Ovary (tissue), 10 donors: ENCODE measurements at places on chromosomes 3 and 15. TPM values are rescaled to one million over a fixed set of nuclear protein-coding genes. Genes with fewer than 3 reads are reported as not detected.

- no peaks in the 10 kb centered on the region for H3K36me3 ChIP-seq
- H3K4me1 ChIP-seq, result no peaks in the 10 kb centered on the region
- H3K4me3 ChIP-seq, result no peak overlapping the region
- no peaks in the 10 kb centered on the region for H3K27me3 ChIP-seq
- DNase-seq, result no peak
Observed at GRCh38 chr15:88375234-88375927, 91.8 kb downstream of the MRPL46 start.

- H3K4me3 ChIP-seq, result no peak overlapping the region
- H3K36me3 ChIP-seq, result no peaks in the 10 kb centered on the region
- H3K27me3 ChIP-seq, result no peaks in the 10 kb centered on the region
- no peak for DNase-seq
- peaks cover 16% of the 10 kb centered on the region for H3K4me1 ChIP-seq
Observed at GRCh38 chr3:197468866-197469382, 86.8 kb downstream of the BDH1 start.

DNA sequence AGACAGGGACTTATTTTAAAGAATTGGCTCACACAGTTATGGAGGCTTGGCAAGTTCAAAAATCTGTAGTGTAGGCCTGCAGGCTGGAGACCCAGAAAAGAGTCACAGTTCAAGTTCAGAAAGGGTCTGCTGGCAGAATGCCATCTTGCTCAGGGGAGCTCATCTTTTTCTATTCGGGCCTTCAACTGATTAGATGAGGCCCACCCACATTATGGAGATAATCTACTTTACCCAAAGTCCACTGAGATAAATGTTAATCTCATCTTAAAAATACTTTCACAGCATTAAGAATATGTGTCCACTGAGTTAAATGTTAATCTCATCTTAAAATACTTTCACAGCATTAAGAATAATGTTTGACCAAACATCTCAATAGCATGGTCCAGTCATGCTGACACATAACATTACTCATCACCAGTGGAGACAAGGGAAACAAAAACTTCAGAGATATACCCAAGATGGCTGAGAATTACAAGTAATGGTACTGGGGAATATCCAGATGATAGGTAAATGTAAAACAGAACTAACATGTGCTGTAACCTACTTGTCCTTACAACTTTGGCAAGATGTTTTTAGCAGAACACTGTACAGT lies 74.3 kb upstream of the STAC start:
- H3K4me1 ChIP-seq, result no peaks in the 10 kb centered on the region
- no peaks in the 10 kb centered on the region for H3K27me3 ChIP-seq
- DNase-seq, result no peak
- no peak overlapping the region for H3K4me3 ChIP-seq

CSK gene
- total RNA-seq, result 42.1 TPM

TIPARP gene
- 48.7 TPM for total RNA-seq

ZNF860 gene
- total RNA-seq, result 1.2 TPM

GRCh38 chr15:75125935-75126334 lies 75.7 kb upstream of the C15orf39 start:
- H3K4me1 ChIP-seq, result peaks cover 7% of the 10 kb centered on the region
- DNase-seq, result no peak
- no peaks in the 10 kb centered on the region for H3K27me3 ChIP-seq
- no peaks in the 10 kb centered on the region for H3K36me3 ChIP-seq
- no peak overlapping the region for H3K4me3 ChIP-seq

GRCh38 chr3:60081381-60082095 lies 1031.7 kb upstream of the CFAP20DC start:
- no peak for DNase-seq

DNA sequence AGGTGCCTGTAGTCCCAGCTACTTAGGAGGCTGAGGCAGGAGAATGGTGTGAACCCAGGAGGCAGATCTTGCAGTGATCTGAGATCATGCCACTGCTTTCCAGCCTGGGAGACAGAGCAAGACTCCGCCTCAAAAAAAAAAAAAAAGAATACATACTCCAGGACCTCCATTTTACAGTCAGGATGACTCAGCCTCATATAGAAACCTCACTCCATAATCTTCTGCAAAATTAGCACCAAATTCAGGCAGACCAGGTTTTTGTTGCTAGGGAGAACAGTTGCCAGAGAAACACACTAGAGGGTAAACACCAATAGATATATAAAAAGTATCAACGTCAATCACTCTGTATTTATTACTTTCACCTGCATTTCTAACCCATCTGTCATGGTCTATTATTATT lies 28.3 kb upstream of the AP3B2 start:
- DNase-seq, result no peak
- H3K27me3 ChIP-seq, result no peaks in the 10 kb centered on the region
- H3K36me3 ChIP-seq, result no peaks in the 10 kb centered on the region
- H3K27ac ChIP-seq, result no peak overlapping the region
- H3K4me3 ChIP-seq, result no peak overlapping the region

DNA sequence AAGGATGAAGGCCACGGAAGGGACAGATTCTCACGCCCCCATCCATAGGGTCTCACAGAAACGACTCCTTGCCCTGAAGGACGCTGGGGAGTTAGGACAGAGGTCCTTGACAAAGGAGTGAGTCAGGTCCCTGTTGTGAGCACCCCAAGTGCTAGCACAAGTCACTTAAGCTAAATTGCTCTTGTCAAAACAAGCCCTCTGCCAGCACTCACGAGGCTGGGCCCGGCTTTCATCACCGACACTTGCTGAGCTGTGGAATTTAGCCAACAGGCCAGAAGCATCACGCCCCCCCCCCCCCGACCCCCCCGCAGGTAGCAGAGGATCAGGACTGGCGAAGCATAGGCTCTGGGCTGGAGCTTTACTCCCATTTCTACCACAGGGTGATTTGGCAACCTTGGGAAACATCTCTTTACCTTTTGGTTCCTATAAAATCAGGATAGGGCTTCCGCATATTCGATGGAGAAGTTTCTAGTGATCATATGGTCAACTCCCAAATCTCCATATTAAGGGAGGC lies 75.4 kb downstream of the ADCY5 start:
- H3K27ac ChIP-seq, result no peak overlapping the region
- H3K27me3 ChIP-seq, result no peaks in the 10 kb centered on the region
- H3K36me3 ChIP-seq, result no peaks in the 10 kb centered on the region
- H3K4me1 ChIP-seq, result peaks cover 30% of the 10 kb centered on the region
- H3K4me3 ChIP-seq, result no peak overlapping the region
- DNase-seq, result peak; percentile 20

VIPR1 gene
- total RNA-seq, result 0.13 TPM

RFT1 gene
- 17.4 TPM for total RNA-seq

- H3K4me1 ChIP-seq, result peaks cover 3% of the 10 kb centered on the region
- no peak overlapping the region for H3K27ac ChIP-seq
- no peak for DNase-seq
- H3K27me3 ChIP-seq, result no peaks in the 10 kb centered on the region
- no peaks in the 10 kb centered on the region for H3K36me3 ChIP-seq
Observed at GRCh38 chr15:91890614-91891013, 37.1 kb downstream of the SLCO3A1 start.

AGTR1 gene
- total RNA-seq, result 2.7 TPM

DNA sequence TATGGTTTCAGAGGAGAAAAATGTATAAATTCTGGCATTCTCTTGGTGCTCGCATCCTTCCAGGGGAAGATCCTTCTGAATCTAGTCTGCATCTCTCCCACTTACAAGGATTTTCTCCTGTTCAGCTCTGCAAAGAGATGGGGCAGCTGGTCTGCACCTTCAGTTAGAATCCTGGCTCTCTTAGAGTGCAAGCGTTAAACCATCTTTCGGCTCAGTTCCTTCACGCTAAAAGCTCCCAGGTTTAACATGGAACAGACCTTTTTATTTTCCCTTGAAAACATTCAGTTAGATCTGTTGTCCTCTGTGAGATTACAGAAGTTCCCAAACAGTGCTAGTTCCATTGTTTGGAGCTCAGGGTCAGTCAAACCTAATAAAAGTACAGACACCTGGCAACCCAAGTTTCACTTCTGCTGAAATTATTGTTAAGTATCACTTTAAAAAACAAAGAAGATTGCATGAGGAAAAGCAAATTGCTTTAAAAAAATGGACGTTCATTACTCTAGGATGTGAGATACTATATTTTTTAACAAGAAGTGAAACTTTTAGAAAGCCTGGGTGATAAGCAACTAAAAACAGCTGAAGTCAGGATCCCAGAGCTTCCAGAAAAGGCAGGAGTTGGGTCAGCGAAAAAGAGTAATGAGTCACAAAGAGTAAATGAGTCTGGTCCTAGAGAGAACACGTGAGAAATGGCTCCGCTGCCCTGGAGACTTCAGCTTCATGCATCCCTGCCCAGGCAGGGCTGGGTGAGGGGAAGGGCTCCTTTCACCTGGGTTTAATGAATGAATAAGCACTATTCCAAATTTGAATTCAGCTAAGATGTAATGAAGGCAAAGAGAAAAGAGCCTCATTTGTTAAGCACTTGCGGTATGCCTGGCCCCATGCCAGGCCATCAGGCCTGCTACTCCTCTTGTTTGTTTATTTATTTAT lies 63.3 kb downstream of the ABTB1 start:
- no peak overlapping the region for H3K27ac ChIP-seq
- H3K27me3 ChIP-seq, result no peaks in the 10 kb centered on the region
- H3K4me3 ChIP-seq, result no peak overlapping the region

DNA sequence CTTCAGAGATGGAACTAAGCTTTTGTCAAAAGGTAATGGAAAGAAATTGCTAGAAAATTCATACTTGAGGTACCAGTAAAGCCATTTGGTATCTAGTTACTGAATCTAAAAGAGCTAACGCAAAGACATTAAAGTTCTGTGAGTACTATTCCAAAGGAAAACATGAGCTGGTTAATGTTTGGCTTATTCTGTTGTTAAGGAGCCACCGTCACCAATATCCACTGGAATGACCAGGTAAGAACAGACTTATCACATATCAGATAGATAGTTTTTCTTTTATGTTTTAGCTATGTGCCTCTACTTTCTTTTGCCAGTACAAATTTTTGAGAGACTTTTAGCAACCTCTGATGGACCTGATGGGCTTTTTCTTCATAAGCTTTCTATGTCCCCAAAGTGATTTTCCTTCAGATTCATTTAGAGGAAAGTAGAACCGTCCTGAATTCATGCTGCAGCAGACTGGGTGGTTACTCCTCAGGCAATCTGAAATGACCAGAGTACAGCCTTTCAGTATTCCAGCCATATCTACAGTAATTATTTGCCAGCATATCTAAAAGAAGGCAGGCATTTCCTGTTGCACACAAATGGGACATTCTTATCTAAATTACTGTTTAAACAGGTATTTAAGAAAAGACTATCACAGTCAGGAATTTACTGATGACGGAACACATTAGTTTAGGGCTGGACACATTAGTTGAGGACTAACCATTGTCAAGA lies 274.1 kb downstream of the MECOM start:
- H3K4me3 ChIP-seq, result no peak overlapping the region
- no peak for DNase-seq
- H3K27me3 ChIP-seq, result no peaks in the 10 kb centered on the region
- H3K36me3 ChIP-seq, result no peaks in the 10 kb centered on the region
- H3K27ac ChIP-seq, result no peak overlapping the region
- no peaks in the 10 kb centered on the region for H3K4me1 ChIP-seq

DNA sequence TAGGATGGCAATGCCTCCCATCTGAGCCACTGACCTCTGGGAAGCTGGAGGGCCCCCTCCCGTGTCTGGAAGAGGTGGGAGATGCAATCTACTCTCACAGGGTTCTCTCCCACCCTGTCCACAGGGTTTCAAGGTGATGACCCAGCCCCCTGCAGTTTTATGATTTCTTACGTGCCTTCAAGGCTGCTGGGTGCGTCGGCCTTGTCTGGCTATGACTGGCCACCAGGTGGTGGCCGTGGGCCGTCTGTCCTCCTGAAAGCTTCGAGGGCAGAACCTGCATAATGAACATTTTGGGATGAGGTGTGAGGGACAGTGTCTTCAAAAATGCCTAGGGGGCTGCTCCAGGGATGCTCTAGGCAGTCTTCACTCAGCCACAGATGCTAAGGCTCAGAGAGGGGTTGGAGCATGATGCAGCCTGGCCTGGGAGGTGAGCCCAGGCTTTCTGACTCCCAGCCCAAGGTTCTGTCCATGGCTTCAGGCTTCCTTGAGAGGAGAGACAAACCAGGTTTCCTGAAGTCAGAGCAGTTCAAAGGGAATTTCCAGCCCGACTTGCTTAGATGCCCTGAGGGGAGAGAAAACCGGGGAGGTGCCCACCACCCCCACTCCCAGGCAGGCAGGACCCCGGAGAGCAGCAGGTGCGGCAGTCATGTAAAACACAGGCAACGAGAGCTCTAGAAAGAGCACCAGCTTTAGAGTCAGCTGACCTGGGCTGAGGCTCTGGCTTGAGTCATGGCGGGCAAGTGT lies 18.7 kb downstream of the ISG20 start:
- no peaks in the 10 kb centered on the region for H3K27me3 ChIP-seq
- H3K4me3 ChIP-seq, result no peak overlapping the region
- no peaks in the 10 kb centered on the region for H3K4me1 ChIP-seq

DNA sequence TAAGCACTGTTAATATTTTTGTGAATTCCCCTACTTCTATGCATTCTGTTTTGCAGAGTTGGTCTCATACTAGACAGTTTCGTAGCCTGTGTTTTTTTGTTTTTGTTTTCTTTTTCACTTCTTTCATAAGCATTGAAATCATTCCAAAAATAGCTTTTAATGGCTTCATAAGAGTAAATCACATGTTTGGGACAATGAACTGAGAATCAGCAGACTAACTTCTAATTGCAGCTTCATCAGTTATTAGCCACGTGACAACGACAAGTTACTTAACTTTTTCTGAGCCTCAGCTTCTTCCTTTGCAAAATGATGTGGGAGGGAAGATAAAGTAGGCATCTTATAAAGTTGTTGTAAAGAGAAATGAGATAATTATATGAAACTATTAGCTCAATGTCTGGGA lies 124.8 kb downstream of the LIPC start:
- H3K4me1 ChIP-seq, result peaks cover 13% of the 10 kb centered on the region
- DNase-seq, result no peak
- no peaks in the 10 kb centered on the region for H3K36me3 ChIP-seq
- H3K27ac ChIP-seq, result no peak overlapping the region
- no peaks in the 10 kb centered on the region for H3K27me3 ChIP-seq

DNA sequence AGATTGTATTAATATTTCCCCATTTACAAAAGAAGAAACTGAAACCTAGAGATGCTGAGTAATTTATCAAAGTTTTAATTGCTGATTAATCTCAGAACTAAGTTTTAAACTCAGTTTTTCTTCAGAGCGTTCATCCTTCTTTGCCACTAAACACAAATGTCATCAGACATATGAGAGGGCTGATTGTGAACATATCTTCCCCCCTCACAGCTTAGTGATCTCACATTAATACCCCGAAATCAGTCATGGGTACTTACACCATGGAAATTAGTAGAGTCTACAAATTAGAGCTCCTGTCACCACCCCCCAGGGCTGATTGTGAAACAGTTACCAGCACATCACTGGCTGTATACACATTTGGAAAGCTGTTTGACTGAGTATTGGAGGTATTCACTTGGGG lies 189.3 kb upstream of the SGO1 start:
- no peaks in the 10 kb centered on the region for H3K4me1 ChIP-seq
- DNase-seq, result no peak
- no peaks in the 10 kb centered on the region for H3K36me3 ChIP-seq
- H3K4me3 ChIP-seq, result no peak overlapping the region

- peaks cover 2% of the 10 kb centered on the region for H3K4me1 ChIP-seq
- no peaks in the 10 kb centered on the region for H3K27me3 ChIP-seq
- no peak for DNase-seq
- H3K27ac ChIP-seq, result no peak overlapping the region
- H3K36me3 ChIP-seq, result no peaks in the 10 kb centered on the region
- H3K4me3 ChIP-seq, result no peak overlapping the region
Observed at GRCh38 chr3:170532573-170532972, 53.3 kb downstream of the SLC7A14 start.
